ENCODE measurements at places on chromosomes 11 and 22. TPM values are rescaled to one million over a fixed set of nuclear protein-coding genes. Genes with fewer than 3 reads are reported as not detected.

- H3K27ac ChIP-seq, result no peak overlapping the region
- H3K4me1 ChIP-seq, result no peaks in the 10 kb centered on the region
- no peaks in the 10 kb centered on the region for H3K36me3 ChIP-seq
- DNase-seq, result no peak
These were observed 20.8 kb upstream of the CHKA start for GRCh38 chr11:68142028-68142412.

CD3D gene
- total RNA-seq, result not detected

- DNase-seq, result peak; percentile 92
- H3K36me3 ChIP-seq, result no peaks in the 10 kb centered on the region
- no peaks in the 10 kb centered on the region for H3K4me1 ChIP-seq
- H3K4me3 ChIP-seq, result no peak overlapping the region
These were observed 12.1 kb downstream of the LRFN4 start for GRCh38 chr11:66868726-66869566.

C11orf71 gene
- total RNA-seq, result 3.5 TPM

GRCh38 chr11:114762408-114762807 lies 84.1 kb downstream of the NXPE2 start:
- no peak overlapping the region for H3K4me3 ChIP-seq
- H3K27me3 ChIP-seq, result no peaks in the 10 kb centered on the region
- no peak overlapping the region for H3K27ac ChIP-seq
- peak; percentile 72 for DNase-seq
- H3K36me3 ChIP-seq, result no peaks in the 10 kb centered on the region
- no peaks in the 10 kb centered on the region for H3K4me1 ChIP-seq

DNA sequence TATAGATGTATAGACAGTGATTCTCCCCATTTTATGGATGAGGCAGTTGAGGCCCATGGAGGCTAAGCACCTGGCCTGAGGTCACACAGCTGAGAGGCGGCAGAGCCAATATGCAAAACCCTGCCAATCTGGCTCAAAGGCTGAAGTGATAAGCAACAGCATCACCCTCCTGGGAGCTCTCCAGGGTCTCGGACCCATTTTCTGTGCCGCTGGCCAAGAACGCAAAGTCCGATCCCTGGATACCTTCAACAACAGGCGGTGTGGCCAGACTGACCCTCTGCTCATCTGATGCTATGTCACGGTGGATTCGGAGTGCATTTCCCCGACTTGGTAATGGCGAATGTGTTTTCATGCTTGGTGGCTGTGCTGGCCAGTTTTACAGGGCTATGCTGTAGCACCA lies 595.0 kb downstream of the TBC1D22A start:
- no peak for DNase-seq
- no peaks in the 10 kb centered on the region for H3K27me3 ChIP-seq
- H3K4me1 ChIP-seq, result no peaks in the 10 kb centered on the region
- no peak overlapping the region for H3K4me3 ChIP-seq
- H3K27ac ChIP-seq, result no peak overlapping the region
- H3K36me3 ChIP-seq, result peaks cover 2% of the 10 kb centered on the region

TMPRSS4 gene
- not detected for total RNA-seq

DNA sequence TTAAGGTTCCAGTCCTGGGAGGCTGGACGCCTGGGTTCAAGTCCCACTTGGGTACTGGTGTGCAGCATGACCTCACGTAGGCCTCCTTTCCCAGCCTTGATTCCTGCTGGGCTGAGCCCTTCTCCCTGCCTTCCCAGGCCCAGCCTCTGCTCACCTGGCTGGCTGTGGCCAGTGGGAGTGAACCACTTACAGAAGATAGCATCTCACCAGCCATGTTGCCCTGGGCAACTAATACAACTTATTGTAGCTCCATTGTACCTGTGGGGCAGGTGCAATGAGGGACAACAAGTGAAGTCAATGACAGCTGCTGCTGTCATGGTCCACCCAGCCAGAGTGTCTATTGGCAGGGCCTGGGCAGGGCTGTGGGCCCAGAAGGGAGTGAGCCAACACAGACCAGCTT lies 48.4 kb upstream of the MPEG1 start:
- no peaks in the 10 kb centered on the region for H3K4me1 ChIP-seq
- H3K27me3 ChIP-seq, result no peaks in the 10 kb centered on the region
- H3K27ac ChIP-seq, result no peak overlapping the region
